ENCODE measurements at places on chromosomes 12 and 14.
A peak's percentile ranks its signal among the peaks of the same experiment; 100 is the strongest.

GRCh38 chr14:71557351-71557750, 374.9 kb upstream of the RGS6 start:
- DNase-seq = no peak
- no peak overlapping the region for H3K27ac ChIP-seq
- H3K4me1 ChIP-seq = no peaks in the 10 kb centered on the region
- H3K36me3 ChIP-seq = no peaks in the 10 kb centered on the region
- no peaks in the 10 kb centered on the region for H3K27me3 ChIP-seq

DNA sequence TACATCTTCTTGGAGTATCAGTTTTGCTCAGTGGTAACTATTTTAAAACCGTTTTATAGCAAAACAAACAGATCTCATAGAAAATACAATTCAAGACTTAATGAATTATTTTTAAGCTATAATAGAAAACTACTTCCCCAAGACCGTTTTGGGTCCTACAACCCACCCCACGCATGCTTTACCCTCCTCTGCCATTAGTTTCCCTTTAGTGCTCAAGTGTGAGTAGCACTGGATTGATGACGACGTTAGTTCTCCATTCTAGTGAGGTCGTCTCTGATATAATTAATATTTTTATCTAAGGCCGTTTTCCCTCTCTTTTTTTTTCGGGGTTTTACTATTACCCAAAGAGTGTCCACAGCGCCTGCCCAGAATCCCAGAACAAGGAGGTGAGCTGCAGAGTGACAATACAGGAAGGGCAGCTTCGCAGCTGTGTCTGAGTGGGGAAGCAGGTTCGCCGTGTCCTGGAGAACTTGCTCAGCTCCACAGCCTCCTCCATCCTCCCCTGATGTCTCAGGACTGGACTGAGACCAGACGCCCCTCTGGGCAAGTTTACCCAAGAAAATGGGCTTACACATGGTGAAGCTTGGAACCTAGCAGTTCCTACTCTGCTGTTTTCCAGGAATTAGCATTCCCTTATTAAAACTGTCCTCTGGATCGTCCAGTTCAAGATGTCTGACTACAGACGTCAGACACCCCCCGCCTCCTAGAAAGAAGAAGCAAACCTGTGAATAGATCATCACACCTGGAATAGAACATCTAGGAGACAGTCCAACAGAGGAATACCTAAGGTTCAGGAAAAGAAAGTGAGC, 31.9 kb upstream of the MON2 start:
- no peak overlapping the region for H3K27ac ChIP-seq
- peaks cover 10% of the 10 kb centered on the region for H3K27me3 ChIP-seq
- H3K4me3 ChIP-seq = peak overlapping the region; percentile 66
- no peaks in the 10 kb centered on the region for H3K4me1 ChIP-seq
- H3K36me3 ChIP-seq = no peaks in the 10 kb centered on the region
- no peak for DNase-seq

GRCh38 chr12:38911611-38912010, 6.2 kb upstream of the CPNE8 start:
- H3K27ac ChIP-seq = no peak overlapping the region
- peaks cover 3% of the 10 kb centered on the region for H3K4me1 ChIP-seq
- H3K4me3 ChIP-seq = no peak overlapping the region
- DNase-seq = no peak
- no peaks in the 10 kb centered on the region for H3K36me3 ChIP-seq

- H3K27me3 ChIP-seq = no peaks in the 10 kb centered on the region
- no peak overlapping the region for H3K27ac ChIP-seq
- H3K36me3 ChIP-seq = no peaks in the 10 kb centered on the region
- no peak overlapping the region for H3K4me3 ChIP-seq
- DNase-seq = no peak
Measured at GRCh38 chr14:68363843-68364767, 428.8 kb downstream of the ZFP36L1 start.
